ENCODE measurements at places on chromosomes 16 and 17.

GRCh38 chr16:85639529-85640253 is 26.6 kb downstream of the GSE1 start:
- no peak for DNase-seq

DNA sequence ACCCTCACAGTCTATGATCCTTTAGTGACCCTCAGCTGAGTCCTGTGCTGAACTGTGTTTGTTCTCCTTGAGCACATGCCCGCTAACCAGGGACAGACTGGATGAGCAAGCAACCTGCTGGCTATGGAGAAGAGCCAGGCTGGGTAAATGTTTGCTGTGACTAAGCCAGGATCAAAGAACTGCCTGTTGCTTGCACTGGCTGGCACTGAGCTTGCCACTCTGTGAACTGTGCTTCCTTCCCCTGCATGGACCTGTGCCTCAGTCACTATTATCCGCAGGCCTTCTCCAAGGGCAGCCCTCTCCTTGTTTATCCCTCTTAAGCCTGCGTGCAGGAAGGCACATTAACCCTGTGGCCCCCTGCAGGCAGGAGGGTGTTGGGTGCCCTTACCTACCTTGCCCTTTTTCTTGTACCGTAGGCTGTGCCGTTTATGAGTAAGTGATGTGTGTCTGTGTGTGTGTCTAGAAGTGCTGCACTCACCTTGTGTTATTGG is 7.4 kb downstream of the PNPO start:
- no peak for DNase-seq

GRCh38 chr17:246851-247421 is 65.5 kb upstream of the DOC2B start:
- no peak for DNase-seq

DNA sequence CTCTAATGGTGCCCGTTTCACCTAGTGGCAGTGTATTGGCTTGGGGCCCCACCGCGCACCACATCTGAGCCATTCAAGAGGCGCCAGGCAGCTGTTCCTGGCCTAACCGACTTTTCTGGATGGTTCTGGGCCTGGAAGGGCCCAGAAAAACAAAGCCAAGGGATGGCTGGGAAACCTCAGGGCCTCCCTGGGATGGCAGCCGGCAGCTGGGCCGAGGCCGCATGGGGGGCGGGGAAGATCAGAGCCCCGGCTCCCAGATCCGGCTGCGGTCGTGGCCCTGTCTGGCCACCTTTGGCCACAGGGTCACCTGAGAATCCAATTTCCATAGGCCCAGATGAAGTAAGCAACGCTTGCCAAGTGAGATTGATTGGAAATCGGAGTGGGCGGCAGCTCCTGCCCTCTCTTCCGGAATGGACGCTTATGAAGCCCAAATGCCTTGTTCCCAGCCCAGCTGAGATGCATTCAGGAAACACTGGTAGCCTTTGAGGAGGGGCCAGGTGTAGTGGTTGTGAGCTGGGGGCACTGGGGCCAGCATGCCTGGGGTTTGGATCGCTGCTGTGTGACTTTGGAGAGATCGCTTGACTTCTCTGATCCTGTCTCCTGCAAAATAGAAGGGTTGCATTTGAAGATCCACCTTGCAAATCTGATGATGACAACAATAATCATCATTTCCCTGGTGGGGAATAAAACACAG is 163.8 kb upstream of the GSE1 start:
- no peak for DNase-seq

- DNase-seq = no peak
These were observed 45.3 kb downstream of the GLG1 start for GRCh38 chr16:74561626-74562025.

GRCh38 chr17:43673516-43674323 is 12.0 kb upstream of the MEOX1 start:
- peak; percentile 54 for DNase-seq

- DNase-seq = no peak
These were observed 61.3 kb upstream of the ADORA2B start for GRCh38 chr17:15883617-15884111.

- no peak for DNase-seq
These were observed 474.9 kb downstream of the SLC39A11 start for GRCh38 chr17:72617557-72617956.

DNA sequence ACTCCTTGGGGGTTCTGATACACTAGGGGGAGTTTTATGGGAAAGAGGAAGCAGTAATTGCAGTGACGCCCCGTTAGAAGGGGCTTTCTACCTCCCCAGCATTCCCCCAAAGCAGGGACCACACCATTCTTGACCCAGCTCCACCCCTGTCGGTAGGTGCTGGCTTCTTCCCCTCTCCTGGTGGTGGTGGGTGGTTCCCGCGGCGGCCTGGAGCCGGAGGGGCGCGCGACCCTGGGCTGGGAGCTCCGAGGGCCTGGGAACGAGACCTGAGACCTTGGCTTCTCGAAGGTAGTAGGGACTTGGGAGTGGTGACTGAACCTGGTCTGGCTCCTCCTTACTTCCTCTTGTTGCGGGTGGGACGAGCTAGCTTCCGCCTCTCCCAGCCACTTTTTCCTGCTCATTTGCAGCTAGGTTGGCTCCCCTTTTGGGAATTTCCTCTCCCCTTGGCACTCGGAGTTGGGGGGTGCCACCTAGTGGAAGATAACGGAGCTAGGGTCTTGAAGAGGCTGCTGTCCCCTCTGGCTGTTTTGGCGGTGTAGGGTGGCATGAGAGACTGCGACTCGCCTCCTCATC is 438 bp downstream of the GRN start:
- DNase-seq = no peak

GRCh38 chr16:20918486-20919239 is 18.1 kb downstream of the LYRM1 start:
- DNase-seq = no peak

GRCh38 chr17:14428648-14429029 is 127.8 kb downstream of the HS3ST3B1 start:
- peak; percentile 4 for DNase-seq

GRCh38 chr16:88839745-88840599 is 16.8 kb downstream of the GALNS start:
- DNase-seq = no peak

DNA sequence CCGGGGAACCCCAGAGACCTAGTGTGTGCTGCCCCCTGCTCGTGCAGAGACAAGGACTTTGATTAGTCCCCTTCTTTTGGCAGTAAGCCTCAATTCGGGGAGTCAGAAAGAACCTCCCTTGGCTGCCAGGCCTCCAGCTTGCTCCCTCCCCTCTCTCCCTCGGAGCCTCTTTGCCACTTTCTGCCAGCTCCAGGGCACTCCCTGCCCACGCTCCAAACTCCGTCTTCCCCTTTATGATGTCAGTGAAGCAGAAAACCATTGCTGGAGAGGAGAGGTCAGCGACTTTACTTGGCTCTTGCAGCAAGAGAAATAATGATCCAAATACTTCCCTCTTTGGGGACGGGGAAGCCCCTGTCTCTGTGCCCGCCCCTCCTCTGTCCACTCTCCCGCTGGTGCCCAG is 28.1 kb downstream of the TTYH2 start:
- no peak for DNase-seq

DNA sequence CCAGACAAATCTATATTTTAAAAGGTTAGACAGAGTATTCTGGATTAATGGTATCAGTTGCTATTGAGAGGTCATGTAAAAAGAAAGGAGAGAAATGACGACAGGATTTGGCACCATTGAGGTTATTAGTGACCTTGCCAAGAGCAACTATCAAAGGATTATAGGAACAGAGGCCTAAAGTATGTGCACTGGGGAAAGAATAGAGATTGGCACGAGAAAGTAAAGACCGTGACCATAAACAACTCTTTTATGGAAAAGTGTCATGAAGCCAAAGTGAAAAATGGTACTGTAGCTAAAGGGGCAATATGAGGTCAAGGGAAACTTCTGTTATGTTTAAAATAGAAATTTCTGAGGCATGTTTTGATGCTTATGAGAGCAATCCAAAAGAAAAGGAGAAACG is 115.2 kb upstream of the KIF2B start:
- no peak for DNase-seq

DNA sequence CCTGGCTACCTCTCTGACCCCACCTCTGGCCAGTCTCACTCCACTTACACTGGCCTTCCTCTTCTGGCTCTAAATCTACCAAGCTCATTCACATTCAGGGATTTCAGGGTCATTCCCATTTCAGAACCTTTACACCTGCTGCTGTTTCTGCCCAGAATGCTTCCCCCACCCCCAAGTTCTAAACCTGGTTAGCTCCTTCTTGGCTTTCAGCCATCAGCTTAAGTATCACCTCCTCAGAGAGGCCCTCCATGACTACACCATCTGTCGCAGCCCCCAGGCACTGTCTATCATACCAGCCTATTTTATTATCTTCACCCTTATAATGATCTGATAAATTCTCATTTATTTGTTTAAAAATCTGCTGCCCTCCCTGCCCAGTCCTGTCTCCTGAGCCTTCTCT is 23.3 kb upstream of the NGFR start:
- DNase-seq = no peak

DNA sequence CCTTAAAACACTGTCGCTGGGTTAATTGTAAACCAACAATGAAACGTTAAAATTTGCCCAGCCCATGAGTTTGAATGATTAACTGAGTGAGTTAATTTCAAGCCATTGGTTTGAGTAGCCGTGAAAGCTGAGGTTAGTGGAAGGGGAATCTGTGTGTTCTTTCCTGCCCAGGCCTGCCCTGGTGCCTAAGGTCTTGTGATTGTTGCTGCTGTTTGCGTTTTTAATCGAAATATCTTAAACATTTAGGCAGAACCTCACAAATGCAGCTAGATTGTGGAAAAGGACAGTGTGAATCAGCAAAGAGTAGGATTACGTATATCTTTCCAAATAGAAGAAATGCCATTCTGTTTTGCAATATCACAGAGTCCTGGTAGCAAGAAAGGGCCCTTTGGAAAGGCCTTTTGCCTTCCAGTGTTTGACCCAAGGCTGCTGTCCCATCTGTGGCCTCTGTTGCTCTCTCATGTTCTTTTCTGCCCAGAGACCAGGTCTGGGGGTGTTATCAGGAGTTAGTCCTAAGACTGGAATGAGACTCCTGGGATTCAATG is 113.8 kb downstream of the MSI2 start:
- no peak for DNase-seq

- no peak for DNase-seq
These were observed 594.7 kb downstream of the TP53TG3F start for GRCh38 chr16:34054137-34054536.

DNA sequence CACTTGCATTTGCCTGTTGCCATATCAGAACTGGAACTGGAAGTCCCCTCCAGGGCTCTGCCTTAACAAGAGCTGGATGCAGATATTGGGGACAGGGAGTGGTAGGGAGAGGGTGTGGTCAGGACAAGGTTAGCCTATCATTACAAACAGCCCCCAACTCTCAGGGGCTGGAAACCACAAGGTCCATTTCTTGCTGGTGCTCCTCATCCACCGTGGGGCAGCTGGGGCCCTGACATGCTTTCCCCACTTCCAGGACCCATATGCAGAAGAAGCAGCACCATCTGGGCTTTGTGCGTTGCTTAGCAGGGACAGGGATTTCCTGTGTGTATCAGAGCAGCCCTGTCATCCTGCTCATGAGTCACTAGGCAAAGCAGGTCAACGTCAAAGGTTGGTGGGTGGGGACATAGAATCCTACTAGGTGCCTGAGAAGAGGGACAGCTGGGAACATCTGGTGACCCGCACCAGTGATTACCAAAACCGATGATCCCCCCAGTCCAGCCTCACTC is 26.9 kb downstream of the RGS9 start:
- peak; percentile 22 for DNase-seq

DNA sequence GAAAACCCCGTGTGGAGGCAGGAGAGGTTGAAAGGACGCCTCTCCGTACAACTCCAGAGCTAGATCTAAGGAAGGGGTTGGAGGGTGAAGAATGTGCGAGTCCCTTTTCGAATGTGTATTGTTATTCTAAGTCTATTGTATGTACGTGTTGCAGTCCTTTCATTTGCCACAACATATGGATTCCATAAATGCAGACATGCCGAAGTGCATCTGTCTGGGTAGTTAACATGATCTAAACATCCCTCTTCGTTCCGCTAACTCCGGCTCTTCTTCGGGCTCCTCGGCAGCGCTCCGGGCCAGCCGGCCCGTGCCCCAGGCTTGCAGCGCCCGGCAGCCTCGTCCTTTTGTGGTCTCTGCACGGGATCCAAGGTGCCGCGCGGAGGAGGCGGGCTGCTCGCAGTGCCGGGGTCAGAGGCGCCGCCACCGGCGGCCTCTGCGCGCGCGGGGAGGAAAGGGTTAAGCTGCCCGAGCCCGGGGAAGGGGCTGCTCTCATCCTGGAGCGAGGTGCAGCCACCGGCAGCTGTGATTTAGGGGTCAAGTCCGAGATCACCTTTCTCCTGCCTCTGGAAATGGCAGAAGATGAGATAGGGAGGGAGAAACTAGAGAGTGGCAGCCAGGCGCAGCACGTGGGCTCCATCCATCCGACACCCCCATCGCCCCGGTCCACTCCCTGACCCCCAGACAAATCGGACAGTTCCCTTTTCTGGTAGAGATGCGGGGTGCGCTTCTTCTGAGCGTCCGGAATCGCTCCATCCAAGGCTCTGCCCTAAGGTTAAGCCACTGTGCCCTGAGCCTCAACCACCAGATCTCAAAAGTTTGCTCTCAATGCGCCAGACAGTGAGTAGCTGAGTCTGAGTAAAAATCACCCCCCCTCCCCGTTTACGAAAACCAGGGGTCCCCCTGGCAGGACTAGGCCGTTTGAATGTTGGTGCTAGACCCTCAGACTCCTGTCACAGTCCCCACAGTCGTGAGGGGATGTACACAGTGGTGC is 15.1 kb upstream of the ZFHX3 start:
- no peak for DNase-seq

GRCh38 chr17:50207792-50208567 is 6.5 kb upstream of the COL1A1 start:
- no peak for DNase-seq

GRCh38 chr17:57935833-57936807 is 19.1 kb downstream of the CUEDC1 start:
- no peak for DNase-seq
